ENCODE measurements at places on chromosomes 1 and 21. TPM values are rescaled to one million over a fixed set of nuclear protein-coding genes. Genes with fewer than 3 reads are reported as not detected.
A peak's percentile ranks its signal among the peaks of the same experiment; 100 is the strongest.

DNA sequence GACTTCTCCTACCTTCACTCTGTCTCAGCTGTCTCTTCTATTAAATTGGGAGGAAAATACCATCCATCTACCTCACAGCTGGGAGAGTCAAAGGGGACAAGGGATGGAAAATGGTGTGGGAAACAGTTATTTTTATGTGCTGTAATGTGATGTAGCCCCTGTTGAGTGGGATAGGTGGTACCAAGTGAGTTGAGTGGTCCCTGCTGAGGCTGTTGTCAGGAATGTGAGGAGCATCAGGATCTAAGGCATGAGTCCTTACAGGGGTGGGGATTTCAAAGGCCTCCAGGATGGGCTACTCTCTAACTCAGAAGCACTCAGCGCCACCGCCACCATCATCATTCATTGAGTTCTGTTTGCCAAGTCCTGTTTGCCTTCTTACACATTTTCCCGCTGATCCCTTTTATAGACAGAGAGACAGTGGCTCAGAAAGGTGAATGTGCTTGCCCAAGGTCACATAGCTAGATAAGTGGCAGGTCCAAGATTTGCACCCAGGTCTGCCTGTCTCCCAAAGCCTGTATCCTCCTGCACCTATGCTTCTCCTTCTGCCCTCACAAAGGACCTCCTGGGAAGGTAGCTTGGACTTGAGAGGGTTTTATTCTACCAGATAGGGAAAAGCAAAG, 4.6 kb upstream of the ID3 start:
- peak overlapping the region; percentile 100 for H3K27ac ChIP-seq
- no peaks in the 10 kb centered on the region for H3K27me3 ChIP-seq
- H3K36me3 ChIP-seq: no peaks in the 10 kb centered on the region
- DNase-seq: no peak
- no peak overlapping the region for H3K4me3 ChIP-seq

DNA sequence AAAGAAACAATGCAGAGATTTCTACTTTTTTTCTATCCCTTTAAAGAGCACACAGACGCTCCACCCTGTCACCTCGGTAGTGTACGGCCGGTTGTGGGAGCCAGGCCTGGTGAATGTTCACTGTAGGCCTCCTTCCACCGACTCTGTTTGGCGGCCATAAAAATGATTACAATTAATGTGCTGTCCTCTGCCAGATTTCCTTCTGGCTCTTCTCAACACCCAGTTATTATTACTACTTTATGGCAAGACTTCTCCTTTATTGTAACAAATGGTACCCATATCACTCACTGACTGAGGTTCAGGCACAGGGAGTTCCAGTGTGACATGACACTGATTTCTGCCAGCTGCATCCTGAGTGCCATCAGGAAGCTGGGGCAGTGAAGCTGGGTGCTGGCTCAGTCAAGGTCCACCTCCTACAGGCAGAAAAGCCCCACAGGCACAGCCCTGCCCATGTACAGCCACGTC, 37.4 kb downstream of the GPR161 start:
- no peaks in the 10 kb centered on the region for H3K4me1 ChIP-seq
- H3K27me3 ChIP-seq: no peaks in the 10 kb centered on the region
- DNase-seq: no peak
- H3K27ac ChIP-seq: no peak overlapping the region
- H3K36me3 ChIP-seq: peaks cover 13% of the 10 kb centered on the region

DNA sequence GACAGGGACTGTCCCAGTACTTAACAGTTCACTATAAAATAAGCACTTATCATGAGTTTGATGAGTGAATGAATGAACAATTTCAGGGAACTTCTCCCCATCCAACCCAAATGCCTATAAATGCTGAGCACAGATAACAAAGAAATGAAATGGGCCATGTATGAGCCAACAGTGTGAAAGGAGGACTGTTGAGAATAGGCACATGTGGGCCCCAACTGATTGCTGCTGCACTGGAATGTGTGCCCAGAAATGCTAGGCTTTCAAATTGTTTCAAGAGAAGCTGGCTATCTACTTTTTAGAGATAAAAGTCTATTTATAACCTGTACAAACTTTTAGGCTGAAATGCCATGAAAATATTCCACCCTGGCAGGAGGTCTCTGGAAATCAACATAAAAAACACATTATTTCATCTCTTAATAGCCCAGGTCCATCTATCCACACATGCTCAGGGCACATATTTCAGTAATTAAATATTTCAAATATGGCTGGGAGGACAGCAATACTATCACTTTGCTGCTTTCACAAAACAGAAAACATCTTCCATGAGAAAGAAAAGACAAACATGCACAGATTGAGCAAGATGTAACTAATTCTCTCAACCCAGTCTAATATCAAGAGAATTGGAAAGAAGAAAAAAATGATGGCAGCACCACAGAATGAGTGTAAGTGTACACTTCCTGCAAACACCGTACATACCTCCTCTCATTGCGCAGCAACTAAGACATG, 49.8 kb downstream of the COLGALT2 start:
- H3K36me3 ChIP-seq: no peaks in the 10 kb centered on the region
- H3K27me3 ChIP-seq: no peaks in the 10 kb centered on the region
- H3K27ac ChIP-seq: no peak overlapping the region
- no peak overlapping the region for H3K4me3 ChIP-seq
- H3K4me1 ChIP-seq: peaks cover 9% of the 10 kb centered on the region
- DNase-seq: no peak

The PADI2 gene
- 0.50 TPM for total RNA-seq

The KRTAP13-2 gene
- total RNA-seq: not detected

DNA sequence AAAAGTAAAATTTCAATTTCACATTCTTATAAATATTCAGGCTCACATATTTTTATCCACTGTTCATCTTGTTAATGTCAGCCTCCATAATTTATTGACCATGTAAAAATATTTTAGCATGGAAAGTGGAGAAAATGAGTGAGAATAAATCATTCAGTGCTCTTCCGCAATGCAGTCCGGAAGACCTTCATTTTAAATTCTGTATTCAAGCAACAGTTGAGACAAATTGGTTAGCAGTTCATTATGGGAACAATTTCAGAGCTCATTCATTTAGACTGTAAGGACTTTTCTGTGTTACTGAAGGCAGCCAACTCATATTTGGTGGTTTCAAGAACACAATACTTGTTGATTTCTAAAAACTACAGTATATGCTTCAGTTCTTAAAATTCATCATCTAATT, 97.8 kb downstream of the TYW3 start:
- no peak overlapping the region for H3K4me3 ChIP-seq
- DNase-seq: no peak
- H3K36me3 ChIP-seq: no peaks in the 10 kb centered on the region
- H3K27ac ChIP-seq: no peak overlapping the region

- H3K36me3 ChIP-seq: no peaks in the 10 kb centered on the region
- no peak overlapping the region for H3K4me3 ChIP-seq
- no peak overlapping the region for H3K27ac ChIP-seq
- H3K27me3 ChIP-seq: peaks cover 13% of the 10 kb centered on the region
- H3K4me1 ChIP-seq: peaks cover 39% of the 10 kb centered on the region
Observed at GRCh38 chr21:42621819-42622177, 31.6 kb upstream of the PDE9A start.

GRCh38 chr1:42418516-42418915, 37.3 kb downstream of the ZMYND12 start:
- DNase-seq: no peak
- H3K4me3 ChIP-seq: no peak overlapping the region
- H3K36me3 ChIP-seq: no peaks in the 10 kb centered on the region

The PLA2G2F gene
- not detected for total RNA-seq

The DMBX1 gene
- not detected for total RNA-seq

GRCh38 chr1:162706003-162706402, 73.7 kb downstream of the DDR2 start:
- no peak overlapping the region for H3K27ac ChIP-seq
- H3K36me3 ChIP-seq: no peaks in the 10 kb centered on the region
- H3K4me3 ChIP-seq: no peak overlapping the region
- H3K4me1 ChIP-seq: peaks cover 5% of the 10 kb centered on the region
- no peak for DNase-seq
- H3K27me3 ChIP-seq: no peaks in the 10 kb centered on the region

- H3K27ac ChIP-seq: no peak overlapping the region
- no peaks in the 10 kb centered on the region for H3K4me1 ChIP-seq
- H3K4me3 ChIP-seq: no peak overlapping the region
- no peaks in the 10 kb centered on the region for H3K27me3 ChIP-seq
Observed at GRCh38 chr21:33940164-33940880, 24.7 kb upstream of the ATP5PO start.

Data from progenitor cell of endocrine pancreas (in vitro differentiated cells).